ENCODE measurements at places on chromosomes 2 and 18.

DNA sequence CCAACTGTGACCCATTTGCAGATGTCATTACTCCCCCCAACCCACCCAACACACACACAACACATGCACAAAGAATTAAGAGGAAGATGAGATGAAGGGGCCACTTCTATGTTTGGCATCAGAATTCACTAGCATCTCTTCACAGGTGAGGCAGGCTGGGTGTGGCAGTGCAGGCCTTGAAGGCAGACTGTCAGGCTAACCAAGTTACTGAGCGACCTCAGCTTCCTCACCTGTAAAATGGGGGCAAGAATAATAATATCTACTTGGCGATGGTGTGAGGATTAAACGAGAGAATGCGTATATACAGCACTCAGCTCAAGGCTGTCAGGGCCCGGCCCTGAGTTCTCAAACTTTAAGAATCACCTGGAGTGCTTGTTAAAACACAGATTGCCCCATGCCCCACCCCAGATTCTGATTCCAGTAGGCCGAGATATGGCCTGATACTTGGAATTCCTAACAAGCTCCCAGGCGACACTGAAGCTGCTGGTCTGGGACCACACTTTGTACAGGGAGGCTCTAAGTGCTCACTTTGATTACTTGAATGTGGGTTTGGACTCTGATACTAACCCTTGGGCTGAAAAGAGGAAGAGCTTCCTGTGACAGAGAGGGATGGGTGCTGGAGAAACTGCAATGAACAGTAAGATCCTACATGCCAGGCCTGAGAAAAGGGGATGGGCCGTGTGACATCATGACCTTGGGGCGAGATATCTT is 1.1 kb downstream of the ACTG2 start:
- DNase-seq, result no peak

- DNase-seq, result no peak
Observed at GRCh38 chr2:138703242-138703641, 76.9 kb downstream of the NXPH2 start.

DNA sequence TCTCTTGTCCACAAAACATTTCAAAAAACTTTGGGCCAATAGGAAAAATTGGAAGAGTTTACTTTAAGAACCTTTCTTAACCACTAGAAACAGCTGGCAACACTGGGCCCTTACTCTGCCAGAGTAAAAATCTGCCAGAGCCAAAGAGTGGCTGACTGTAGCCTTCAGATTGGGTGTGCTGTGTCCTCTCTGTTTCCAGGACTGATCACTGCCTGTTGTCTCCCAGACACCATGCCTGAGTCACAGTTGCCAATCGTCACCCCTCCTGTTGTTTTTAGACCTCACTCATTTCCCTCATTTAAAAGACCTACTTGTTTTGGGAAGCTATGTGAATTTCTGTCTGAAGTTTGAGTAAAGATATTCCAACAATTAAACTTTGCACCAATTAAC is 159.1 kb downstream of the PPP1R1C start:
- DNase-seq, result no peak

GRCh38 chr2:60512641-60513040 is 40.8 kb downstream of the BCL11A start:
- DNase-seq, result no peak

GRCh38 chr18:58612315-58613055 is 16.4 kb downstream of the ALPK2 start:
- no peak for DNase-seq

DNA sequence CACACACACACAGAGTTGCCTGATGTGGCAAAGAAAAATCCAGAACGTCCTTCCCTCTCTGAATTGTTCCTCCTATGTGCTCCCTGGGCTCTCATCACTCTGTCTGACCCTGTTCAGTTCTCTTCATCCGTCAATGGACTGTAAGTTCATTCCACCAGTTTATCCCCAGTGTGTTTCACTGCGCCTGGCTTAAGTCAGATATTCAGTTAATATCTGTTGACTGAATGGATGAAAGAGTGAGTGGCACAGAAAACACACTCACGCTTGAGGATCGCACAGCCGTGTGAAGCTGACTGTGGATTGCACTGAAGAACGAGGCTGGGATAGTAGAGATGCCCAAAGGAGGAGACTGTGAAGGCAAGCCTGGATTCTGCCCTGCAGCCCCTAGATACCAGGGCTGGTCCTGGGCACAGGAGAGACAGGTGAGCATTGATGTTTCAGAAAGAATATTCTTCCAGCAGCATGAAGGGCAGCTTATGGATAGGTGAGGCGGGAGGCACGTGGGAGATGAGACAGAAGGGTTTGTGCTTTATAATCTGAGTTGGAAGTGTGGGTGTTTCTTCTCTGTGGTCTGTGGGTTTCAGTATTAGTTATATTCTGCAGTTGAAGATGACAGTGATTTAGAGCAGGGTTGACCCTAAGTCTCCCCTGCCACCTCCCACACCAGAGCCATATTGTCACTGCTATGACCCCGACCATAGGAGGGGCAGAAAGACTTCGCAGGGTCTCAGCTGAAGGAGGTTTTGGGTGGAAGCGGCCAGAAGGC is 129.9 kb downstream of the SOCS6 start:
- no peak for DNase-seq

- DNase-seq, result no peak
Observed at GRCh38 chr18:79544386-79544963, 135.1 kb upstream of the CTDP1 start.

DNA sequence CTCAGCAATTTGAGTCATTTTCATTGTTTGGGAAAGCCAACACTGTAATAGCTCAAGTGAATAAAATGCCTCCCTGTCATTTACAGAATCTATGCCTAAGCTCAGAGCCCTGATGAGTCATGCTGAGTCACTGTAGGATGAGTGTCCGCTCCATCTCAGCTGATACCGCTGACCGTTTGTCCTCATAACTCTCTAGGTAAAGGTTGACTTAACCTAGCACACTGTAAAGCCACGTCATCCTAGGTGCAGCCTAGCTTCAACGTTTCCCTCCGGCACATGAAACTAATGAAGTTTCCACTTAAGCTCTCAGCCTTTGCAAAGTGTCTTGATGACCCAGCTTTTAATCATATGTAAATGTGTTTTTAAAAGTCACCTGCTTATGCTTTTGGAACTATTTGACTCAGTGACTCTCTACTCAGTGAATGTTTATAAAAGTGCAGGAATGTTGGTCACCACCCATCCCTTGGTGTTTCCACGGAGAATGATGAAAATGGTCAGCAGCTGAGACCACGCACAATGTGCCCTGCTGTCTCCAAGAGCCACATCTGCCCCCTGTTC is 154.0 kb downstream of the PMAIP1 start:
- DNase-seq, result peak; percentile 66

DNA sequence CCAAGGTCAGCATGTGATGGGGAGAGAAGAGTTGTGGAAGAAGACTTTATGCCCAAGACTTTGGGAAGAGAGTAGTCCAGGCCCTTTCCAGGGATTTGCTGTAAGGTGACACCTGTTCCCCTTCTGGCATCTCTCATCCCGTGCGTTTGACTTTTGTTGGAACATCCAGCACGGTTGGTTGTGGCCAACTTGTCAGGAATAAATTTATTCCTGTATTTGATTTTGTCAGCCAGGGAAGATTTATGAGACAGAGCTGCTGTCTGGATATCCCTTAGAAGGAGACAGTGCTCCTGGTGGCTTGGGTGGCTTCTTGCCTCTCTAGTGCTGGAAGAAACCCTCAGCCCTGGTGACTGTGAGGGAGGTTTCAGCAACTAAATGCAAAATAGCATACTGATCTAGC is 121.5 kb downstream of the PTPRM start:
- DNase-seq, result no peak

DNA sequence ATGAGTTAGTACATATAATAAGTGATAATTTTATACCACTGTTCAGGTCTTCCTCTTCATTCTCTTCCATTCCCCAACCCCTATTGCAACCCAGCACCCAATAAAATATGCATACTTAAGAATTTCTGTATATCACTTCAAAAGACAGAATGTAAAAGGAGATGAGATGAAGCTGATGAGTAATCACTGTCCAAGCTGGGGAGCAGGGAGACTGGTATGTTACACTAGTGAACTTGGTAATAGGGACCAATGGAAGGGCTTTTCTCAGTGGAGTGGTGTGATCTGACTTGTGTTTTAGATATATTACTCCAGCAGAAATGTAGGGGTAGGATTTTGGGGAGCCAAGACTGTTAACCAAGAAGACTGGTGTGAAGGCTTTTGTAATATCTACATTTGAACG is 18.0 kb upstream of the ARHGAP28 start:
- no peak for DNase-seq

GRCh38 chr18:70907673-70908072 is 618.8 kb downstream of the SOCS6 start:
- DNase-seq, result no peak

GRCh38 chr2:211673133-211673905 is 865.3 kb downstream of the ERBB4 start:
- no peak for DNase-seq

- DNase-seq, result no peak
Observed at GRCh38 chr2:200851398-200852248, 12.8 kb downstream of the CLK1 start.

DNA sequence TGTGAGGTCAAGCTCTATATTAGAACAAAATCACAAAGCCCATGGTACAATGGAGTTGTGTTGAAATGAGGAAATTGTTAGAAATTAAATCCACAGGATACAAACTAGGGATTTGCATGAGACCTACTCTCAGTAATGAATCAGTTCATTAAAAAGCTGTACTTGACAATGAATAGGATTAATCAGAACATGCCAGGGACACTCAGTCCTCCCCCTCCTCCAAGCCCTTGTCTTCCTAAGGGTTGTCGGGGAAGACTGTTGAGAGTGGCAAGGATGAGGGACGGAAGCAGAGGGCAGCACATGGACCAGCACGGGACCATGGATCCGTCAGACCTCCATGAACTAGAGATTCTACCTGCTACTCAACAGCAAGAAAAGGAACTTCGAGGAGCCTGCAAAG is 39.8 kb downstream of the SPRED2 start:
- no peak for DNase-seq

GRCh38 chr2:25797620-25798488 is 80.4 kb downstream of the ASXL2 start:
- no peak for DNase-seq

GRCh38 chr2:47086054-47086471 is 69.0 kb downstream of the STPG4 start:
- no peak for DNase-seq

GRCh38 chr2:173075781-173076580 is at the start of gene MAP3K20:
TSS of gene MAP3K20 (plus strand) at chr2:173075846. CDS start at chr2:173091032, 15,186 bp downstream.
- no peak for DNase-seq

DNA sequence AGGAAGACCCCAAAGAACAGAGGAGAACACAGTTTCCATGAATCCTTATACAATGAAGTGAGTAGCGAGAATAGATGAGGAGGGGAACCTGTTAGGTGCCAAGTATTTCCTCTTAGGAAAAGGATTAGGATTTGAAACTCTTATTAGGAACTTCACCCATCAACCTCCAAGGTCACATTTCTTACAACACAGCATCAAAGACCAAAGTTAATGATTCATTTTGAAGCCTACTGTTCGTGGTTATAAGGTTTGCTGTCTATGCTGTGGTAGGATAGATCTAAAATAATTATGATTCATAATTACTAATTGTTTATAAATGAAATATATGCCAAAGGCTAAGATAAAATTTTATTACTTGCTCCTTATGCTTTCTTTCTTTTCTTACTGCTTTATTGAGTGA is 6.1 kb downstream of the CFAP221 start:
- DNase-seq, result no peak

DNA sequence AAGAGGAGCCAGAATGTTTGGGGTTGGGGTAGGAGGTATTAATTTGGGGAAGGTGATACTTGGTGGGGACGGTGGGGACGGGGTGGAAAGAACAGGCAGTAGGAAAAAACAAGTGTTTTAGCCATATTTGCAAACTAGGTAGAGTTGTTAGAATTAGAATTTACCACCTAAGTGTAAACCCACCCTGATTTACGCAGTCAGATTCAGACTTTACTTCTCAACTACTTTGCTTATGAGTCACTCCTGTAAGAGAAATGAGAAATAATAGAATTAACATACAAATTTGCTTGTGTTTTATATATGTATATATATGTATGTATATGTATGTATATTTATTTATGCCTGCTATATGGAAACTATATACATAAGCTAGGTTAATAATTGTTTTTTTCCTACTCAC is 1168.2 kb upstream of the ZEB2 start:
- DNase-seq, result no peak

GRCh38 chr2:216882876-216883275 is 23.0 kb upstream of the TNP1 start:
- no peak for DNase-seq

DNA sequence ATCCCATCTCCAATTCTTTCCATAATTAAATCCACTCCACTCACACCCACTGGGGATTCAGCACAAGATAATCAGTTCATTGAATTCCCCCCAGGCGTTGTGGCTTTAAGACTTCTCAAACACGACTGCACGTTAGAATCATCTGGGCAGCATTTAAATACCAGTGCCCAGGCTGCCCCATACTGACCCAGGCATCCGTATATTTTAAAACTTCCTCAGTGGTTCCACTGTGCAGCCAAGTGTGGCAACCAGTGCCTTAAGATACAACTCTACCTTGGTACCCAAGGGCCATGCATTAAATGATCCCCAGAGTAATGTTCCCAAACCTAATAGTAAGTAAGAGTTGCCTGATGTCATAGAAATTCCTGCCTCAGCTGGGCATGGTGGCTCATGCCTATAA is 54.3 kb upstream of the BZW1 start:
- no peak for DNase-seq

GRCh38 chr2:157228946-157229345 is 28.6 kb upstream of the GALNT5 start:
- no peak for DNase-seq

- DNase-seq, result no peak
Observed at GRCh38 chr2:152402780-152403759, 68.1 kb downstream of the FMNL2 start.

- no peak for DNase-seq
Observed at GRCh38 chr18:10543277-10543676, 17.4 kb downstream of the NAPG start.

GRCh38 chr2:22375096-22375495 is 1009.9 kb upstream of the KLHL29 start:
- DNase-seq, result no peak

- DNase-seq, result no peak
Observed at GRCh38 chr2:201261471-201261870, 1.1 kb downstream of the CASP8 start.

DNA sequence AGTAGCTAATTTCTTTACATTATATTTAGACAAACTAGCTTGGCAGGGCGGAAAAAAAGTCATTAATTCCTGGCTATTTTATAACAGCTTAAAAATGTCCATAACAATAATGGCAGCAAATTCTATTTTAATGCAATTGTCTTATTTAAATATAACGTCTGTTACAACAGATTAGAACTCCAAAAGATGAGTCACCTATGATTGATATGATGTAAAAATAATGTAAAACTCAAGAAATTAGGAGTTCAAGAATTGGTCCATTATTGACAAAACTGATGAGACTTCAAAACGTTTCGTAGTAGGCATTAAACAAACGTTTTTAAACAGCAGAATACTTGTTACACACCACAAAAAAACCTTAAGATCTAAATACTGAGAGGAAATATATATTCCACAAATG is 2.7 kb downstream of the XPO1 start:
- no peak for DNase-seq

DNA sequence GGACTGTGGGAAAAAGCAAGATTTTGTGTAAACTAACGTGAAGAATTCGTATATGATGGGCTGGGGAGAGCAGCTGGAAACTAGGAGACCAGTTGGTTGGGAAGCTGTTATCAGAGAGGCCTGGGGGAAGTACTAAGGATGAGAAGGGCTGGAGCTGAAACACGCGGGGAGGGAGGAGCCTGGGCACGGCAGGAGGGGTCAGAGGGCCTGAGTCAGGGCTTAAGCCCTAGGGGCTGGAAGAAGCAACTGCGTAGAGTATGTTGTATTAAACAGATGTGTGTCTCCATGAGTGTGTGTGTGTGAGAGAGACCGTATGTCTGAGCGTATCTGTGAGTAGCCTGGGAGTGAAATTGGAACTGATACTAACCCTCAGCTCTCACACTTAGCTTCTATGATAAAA is 8.4 kb downstream of the POMC start:
- DNase-seq, result no peak

All from fibroblast of skin of left biceps (primary cell).